Heart left ventricle (tissue), 16 donors: ENCODE measurements at places on chromosomes 11 and 22.

DNA sequence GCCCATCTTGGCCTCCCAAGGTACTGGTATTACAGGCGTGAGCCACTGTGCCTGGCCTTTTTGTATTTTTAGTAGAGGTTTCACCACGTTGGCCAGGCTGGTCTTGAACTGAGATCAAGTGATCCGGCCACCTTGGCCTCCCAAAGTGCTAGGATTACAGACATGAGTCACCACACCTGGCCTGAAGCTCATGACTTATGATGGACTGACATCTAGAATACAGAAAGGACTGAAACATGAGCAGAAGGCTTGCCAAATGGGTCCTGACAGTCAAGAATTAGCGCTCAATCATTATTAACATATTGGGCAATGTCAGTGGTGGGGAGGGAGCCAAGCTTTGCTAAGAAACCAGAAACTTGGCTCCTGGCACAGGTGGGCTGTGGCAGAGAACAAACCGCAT lies 5.0 kb downstream of the FADS1 start:
- no peak for DNase-seq
- H3K27ac ChIP-seq: no peak overlapping the region
- H3K36me3 ChIP-seq: peaks cover 39% of the 10 kb centered on the region
- H3K4me1 ChIP-seq: no peaks in the 10 kb centered on the region
- no peaks in the 10 kb centered on the region for H3K27me3 ChIP-seq
- no peak overlapping the region for H3K4me3 ChIP-seq

DNA sequence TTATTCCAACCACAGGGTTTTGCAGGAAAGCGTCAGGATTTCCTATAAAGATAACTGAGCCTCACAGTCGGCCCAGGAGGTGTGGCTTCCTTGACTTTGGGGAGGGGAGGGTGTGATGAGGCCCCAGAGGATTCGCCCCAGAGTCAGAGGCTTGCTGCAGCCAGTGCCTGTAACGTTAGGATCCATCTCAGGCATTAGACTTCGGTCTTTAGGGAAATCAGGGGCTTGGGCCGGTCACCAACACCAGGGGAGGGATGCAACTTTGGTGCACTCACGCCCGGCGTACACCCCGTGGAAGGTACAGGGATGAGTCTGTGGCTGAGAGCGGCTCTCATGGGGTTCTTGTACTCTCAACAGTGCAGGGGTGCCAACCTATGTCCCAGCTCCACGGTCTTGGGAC lies 5.7 kb upstream of the ANO1 start:
- DNase-seq: no peak
- H3K27ac ChIP-seq: peak overlapping the region; percentile 44
- H3K4me1 ChIP-seq: peaks cover 3% of the 10 kb centered on the region
- no peak overlapping the region for H3K4me3 ChIP-seq
- no peaks in the 10 kb centered on the region for H3K27me3 ChIP-seq
- no peaks in the 10 kb centered on the region for H3K36me3 ChIP-seq

DNA sequence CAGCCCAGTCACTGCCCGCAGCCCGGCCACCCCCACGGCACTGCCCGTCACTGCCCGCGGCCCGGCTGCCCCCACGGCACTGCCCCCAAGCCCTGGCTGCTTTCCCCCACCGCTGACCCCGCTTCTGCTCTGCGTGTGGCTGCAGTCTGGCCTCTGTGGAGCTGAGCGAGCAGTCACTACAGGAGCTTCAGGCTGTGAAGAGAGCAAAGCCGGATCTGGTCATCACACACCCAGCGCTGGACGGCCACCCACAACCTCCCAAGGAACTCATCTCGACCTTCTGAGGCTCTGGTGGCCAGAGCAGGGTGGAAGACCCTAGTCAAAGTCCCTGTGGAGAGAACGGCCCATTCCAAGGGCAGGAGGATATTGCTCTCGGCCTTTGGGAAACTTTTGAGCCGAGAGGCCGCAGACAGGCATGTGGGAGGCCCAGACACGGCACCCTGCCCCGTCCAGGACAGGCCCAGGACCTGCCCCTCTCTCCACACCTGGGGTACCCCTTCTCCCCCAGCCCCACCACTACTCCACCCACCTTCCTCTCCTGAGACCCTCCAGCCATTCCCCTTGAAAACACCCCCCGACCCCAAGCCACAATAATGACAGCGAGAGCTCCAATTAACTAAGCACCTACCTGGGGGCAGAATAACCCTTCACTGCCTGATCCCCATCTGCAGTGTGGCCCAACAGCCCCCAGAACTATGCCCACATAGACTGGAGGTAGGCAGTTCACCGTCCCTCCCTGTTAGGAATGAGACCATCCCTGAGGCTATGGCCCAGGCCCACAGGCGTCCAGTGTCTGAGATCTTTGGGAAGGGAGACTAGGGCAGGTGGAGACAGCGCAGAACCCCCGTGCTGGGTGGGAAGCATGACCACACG lies 3.7 kb upstream of the PGGHG start:
- H3K4me1 ChIP-seq: peaks cover 30% of the 10 kb centered on the region
- H3K27me3 ChIP-seq: peaks cover 25% of the 10 kb centered on the region

GRCh38 chr11:110093407-110094297 lies 460 bp downstream of the ZC3H12C start:
- H3K27me3 ChIP-seq: no peaks in the 10 kb centered on the region
- no peaks in the 10 kb centered on the region for H3K36me3 ChIP-seq
- peaks cover 25% of the 10 kb centered on the region for H3K4me1 ChIP-seq
- H3K27ac ChIP-seq: peak overlapping the region; percentile 94

- DNase-seq: no peak
- no peaks in the 10 kb centered on the region for H3K36me3 ChIP-seq
- no peak overlapping the region for H3K27ac ChIP-seq
- H3K4me1 ChIP-seq: no peaks in the 10 kb centered on the region
These were observed 149.0 kb downstream of the CEP164 start for GRCh38 chr11:117476531-117477142.
